Fibroblast of skin of right quadriceps (primary cell): ENCODE measurements at places on chromosomes 16 and 17.

DNA sequence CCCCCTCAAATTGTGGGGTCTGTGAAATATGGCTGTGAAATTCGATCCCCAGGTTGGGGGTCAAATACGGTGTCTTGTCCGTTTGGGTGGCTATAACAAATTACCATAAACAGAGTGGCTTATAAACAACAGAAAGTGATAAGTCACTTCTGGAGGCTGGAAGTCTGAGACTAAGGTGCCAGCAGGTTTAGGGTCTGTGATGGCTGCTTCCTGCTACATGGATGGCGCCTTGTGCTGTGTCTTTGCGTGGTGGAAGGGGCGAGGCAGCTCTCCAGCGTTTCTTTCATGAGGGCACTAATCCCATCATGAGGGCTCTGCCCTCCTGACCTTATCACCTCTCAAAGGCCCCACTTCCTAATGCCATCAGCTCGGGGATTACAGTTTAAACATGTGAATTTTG lies 120.0 kb downstream of the IRF8 start:
- DNase-seq = no peak

- no peak for DNase-seq
Measured at GRCh38 chr16:50079397-50080140, 13.8 kb downstream of the HEATR3 start.

DNA sequence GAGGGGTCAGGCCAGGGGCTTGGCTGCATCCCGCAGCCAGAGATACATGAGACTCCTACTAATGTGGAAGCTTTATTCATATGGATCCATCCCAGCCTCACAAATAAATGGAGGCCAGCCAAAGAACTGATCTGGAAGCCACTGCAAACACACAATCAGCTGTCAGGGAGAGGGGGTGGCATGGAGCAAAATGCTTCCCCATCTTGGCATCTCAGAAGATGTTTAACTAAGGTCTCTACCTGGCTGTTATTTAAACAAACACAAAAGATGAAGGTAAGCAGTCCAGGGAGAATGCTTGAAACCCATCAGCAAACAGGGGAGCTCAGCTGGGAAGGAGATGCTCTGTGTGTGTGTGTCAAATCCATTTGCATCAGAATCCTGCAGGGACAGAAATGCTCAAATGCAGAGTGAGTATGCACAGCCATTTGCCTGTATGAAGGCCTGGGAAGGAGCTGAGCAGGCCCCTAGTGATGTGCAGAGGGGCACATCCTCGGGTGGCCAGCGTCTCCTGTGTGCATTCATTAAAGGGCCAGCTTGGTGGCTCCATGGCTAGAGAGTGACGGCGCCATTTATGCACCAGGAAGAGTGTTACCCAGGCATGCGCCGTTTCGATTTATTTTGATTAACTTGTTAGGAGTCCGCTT lies 34.2 kb upstream of the IRX3 start:
- DNase-seq = no peak

DNA sequence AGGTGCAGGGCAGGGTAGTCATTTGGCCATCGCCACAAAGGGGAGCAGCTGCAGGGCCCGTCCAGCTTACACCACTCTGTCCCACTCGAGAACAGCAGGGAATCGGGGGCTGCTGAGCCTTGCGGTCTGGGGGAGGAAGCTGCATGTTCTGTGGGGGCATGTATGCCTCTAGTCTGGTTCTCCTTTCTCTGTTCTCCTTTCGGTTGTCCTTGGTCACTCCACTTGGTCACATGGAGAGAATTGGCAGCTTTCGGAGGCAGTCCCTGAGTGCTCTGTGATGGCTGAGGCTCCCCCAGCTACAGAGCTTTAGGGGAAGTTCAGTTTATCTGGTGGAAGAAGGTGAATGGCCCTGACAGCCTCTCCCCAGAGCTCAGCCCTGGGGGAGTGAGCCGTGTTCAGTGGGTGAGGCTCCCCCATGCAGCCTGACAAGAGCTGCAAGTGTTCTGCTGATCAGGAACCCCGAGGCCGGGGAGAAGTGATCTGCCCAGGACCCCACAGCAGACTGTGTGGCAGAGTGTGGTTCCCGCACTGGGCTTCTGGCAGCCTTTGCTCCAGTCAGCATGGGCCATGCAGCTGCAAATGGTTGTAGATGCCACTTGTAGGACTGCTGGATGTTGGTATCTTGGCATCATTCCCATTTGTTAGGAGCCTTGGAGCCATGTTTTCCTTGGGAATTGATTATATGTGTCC lies 22.3 kb upstream of the SMPD3 start:
- DNase-seq = no peak

DNA sequence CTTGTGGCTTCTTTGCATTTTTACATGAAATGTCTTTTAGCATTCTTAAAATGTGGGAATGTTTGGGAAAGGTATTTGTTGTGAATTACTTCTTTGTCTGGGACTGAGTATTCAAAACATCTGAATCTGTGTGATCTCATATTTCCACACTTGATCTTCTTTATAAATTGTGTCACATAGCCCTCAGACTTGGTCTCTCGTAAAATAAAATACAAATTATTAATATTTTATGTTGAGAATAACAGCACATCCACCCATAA lies 81.9 kb downstream of the TUBD1 start:
- peak; percentile 64 for DNase-seq

DNA sequence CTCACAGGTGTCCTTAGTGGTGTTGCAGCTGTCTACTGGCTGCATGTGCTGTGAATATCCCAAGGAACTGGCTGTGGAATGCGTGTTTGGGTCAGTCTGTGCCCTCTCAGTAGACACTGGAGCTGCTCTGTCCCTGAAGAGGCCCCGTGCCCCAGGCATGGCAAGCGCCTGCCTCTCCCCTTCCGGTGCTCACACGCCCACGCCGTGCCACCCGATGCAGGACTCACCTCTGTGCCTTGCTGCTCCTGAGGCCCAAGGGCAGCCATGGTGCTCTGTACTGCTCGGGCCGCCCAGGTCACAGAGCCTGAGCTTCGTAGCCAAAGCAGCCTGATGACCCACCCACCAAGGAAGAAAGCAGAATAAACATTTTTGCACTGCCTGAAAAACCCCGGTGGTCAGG lies 10.0 kb downstream of the RGS11 start:
- DNase-seq = no peak

DNA sequence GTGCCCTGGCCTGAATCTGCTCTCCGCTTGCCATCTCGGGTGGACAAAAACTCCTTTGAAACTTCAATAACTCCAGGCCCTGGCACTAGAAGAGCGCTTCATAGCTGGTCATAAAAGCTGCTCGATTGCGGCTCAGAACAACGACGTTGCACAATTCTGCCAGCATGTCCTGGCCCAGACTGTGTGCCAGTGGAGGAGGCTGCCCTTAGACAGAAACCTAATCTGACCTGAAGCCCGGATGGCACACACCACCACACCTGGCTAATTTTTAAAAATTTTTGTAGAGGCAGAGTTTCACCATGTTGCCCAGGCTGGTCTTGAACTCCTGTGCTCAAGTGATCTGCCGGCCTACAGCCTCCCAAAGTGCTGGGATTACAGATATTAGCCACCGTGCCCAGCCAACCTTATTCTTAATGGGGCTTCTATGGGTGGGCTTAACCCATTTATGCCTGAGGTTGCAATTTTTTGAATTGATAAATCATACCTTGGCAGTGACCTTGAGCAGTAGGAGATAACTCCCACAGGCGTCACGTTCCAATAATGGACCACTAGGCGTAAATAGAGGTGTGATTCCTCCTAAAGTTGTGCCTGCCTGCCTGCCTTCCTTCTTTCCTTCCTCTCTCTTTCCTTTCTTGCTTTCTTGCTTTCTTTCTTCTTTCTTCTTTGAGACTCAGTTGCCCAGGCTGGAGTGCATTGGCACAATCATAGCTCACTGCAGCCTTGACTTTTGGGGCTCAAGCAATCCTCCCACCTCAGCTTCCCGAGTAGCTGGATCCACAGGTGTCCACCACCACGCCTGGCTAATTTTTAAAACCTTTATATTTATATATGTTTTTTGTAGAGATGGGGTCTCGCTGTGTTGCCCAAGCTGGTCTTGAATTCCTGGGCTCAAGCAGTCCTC lies 1.1 kb upstream of the PPL start:
- DNase-seq = no peak

- DNase-seq = peak; percentile 47
Measured at GRCh38 chr17:1491443-1492248, 840 bp downstream of the MYO1C start.

DNA sequence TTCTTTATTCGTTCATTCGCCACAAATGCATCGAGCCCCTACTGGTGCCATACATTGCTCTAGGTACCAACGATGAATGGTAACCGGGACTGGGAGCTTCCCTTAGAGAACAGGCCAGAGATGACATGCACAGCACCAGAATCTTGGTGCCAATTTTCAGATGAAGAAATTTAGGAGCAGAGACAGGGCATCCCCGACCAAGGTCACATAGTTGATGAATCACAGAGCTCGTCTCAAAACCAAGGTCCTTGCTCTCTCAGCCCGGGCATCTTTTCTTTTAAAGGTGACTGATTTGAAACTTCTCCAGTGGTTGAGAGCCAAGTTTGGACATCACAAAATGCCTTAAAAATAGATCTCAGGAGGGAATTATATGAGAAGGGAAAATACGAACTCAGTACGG lies 73.2 kb upstream of the C16orf82 start:
- DNase-seq = no peak

- peak; percentile 73 for DNase-seq
Measured at GRCh38 chr17:72126575-72127486, 6.0 kb downstream of the SOX9 start.

GRCh38 chr17:37373530-37374159 lies 2.1 kb upstream of the C17orf78 start:
- peak; percentile 80 for DNase-seq
